ENCODE measurements at places on chromosomes 4 and X.

DNA sequence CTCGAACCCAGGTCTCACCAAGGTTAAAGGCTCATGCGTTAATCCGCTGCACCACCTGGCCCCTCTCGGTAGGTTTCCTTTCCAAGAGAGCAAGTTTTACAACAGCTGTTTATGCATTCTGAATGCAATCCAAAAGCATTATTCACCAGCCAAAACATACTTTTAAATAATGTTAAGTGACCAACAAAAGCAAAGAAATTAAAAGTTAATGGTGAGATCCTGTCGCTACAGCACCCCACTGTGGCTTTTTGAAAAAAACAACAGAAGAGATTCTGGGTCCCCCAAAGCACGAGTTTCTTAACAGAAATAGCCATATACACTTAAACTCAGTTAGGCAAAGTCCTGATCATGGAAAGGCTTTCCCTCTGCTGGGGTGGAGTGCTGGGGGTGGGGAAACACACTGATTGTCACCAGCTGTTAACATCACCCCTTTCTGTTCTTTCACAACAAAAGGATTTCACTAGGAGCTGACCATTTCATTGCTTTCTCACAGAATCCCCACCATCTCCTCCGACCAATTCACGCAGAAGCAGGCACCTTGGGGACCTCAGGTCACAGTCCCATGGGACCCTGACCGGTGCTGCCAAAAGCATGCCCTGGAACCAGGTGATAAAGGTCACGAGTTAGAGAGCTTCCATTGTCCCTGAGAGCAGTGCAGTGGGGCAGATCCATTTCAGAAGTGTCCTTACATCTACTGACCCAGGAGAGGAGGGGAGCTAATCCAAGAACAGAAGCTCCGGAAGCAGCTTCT is 51.2 kb downstream of the ZNF827 start:
- DNase-seq: no peak

GRCh38 chr4:171542640-171543039 is 270.6 kb upstream of the GALNTL6 start:
- DNase-seq: no peak

DNA sequence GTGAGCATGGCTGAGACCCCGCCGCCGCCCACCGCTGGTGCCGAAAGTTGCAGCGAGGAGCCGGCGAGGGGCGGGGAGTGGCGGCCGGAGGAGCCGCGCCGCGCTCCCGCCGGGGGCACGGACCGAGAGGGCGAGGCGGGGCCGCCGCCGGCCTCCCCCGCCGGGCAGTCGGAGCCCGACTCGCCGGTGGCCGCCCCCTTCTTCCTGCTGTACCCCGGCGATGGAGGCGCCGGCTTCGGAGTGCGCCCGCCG is 16.5 kb downstream of the UTP3 start:
- DNase-seq: peak; percentile 16

GRCh38 chrX:135984256-135984655 is 979 bp upstream of the SLC9A6 start:
- no peak for DNase-seq

DNA sequence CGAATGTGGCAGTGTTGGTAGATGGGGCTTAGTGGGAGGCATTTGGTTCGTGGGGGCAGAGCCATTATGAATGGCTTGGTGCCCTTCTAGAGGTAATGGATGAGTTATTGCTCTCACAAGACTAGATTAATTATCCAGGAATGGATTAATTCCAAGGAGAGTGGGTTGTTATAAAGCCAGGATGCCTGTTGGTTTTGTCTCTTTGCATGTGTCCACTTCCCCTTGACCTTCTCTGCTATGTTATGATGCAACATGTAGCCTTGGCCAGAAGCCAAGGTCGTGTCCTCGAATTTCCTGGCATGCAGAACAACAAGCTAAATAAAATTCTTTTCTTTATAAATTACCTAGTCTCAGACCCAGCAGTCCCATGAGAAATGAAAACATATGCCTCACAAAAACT is 111.2 kb upstream of the PLS3 start:
- no peak for DNase-seq

- DNase-seq: no peak
These were observed 58.8 kb upstream of the CLNK start for GRCh38 chr4:10743357-10743756.

- DNase-seq: no peak
These were observed 166.4 kb upstream of the AFF2 start for GRCh38 chrX:148333989-148334388.

DNA sequence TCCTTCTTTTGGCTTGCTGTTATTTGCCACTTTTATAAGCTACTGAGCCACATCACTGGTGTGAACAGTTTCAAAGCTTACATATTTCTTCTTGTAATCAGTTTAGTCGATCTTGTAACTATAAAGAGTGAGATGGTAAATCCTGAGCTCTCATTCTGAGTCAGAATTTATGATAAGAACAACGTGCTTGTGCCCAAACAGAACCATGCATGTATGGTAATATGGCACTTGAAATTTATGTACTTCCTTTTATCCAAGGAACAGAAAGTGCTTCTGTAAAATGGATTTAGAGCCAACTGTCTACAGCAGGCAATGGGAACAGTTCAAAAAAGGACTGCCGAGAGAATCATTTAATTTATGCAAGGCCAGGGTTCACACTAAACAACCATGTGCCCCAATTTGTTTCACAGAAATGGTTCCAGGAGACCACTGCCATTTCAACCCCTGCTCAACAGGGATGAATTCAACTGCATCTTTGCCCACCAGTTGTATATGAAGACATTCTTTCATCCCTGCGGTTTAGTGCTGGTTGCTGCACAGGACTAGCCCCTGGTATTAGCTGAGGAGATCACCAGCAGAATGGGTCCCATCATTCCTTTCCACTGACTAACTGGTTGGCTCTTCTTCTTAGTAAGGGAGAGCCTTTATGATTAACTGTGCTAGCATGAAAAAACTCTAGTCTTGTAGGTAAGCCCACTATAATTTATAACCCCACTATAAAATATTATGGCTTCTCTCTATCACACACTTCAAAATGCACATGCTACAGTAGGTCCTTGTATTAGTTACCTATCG is 162.9 kb upstream of the PGRMC2 start:
- DNase-seq: no peak

GRCh38 chr4:10105421-10105820 is 11.2 kb downstream of the WDR1 start:
- DNase-seq: no peak

GRCh38 chr4:91330555-91331137 is 973.1 kb upstream of the GRID2 start:
- no peak for DNase-seq

- DNase-seq: no peak
These were observed 175.3 kb upstream of the MID1 start for GRCh38 chrX:10795721-10796120.

DNA sequence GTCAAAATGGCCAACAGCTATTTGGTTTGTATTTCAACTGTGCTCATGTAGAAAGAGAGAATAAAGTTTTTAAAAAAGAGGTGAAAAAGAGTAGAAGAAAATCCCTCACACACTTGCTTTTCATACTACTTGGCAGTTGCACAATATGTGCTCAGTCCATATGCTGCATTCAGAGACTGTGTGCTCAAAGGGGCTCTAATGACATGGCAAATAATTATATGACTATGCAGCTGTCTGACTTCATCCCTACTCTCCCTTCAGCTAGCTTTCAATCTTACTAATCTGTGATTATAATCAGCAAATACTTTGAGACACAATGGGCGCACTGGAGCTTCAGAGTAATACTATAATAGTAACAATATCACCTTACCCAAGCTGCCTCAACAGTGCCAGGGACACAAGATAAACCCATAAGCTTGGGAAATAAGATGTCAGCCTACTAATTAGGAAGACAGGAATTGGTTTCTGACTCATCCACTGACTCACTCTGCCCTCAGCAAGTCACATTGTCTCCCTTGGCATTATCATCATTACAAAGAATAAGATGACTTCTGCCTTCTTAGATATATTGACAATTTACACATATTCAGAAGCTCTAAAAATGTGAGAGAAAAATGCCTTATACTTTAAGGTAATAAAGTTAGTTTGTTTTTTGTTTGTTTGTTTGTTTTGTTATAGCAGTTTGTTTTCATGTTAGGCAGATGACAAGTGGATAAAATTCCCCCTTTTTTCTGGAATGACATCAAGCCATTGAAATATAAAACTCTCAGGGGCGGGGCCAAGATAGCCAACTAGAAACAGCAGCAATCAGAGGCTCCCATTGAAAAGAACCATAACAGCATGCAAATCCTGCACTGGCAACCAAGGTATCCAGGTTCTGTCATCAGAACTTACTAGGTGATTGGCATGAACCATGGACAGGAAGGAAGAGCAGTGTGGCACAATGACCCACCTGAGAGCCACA is 311.6 kb downstream of the FAM133A start:
- no peak for DNase-seq

DNA sequence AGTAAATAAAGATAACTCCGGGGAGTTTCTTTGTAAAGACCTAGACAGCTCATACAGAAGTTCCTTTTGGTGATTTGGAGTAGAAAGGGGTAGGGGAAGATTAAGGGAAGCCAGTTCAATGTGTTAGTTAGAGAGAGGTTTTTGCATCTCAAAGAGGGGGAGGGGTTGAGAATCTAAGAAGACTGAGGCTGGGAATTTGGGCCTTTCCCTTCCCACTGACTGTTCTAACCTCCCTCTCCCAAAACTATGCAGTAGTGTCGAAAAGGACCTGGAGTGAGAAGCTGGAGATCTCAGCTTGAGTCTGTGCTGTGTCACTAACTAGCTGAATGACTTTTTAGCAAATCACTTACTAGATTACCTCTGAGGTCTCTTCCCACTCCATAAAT is 55.7 kb upstream of the CCDC160 start:
- no peak for DNase-seq
